Panc1 (cell line): ENCODE measurements at places on chromosomes 1 and 21.

DNA sequence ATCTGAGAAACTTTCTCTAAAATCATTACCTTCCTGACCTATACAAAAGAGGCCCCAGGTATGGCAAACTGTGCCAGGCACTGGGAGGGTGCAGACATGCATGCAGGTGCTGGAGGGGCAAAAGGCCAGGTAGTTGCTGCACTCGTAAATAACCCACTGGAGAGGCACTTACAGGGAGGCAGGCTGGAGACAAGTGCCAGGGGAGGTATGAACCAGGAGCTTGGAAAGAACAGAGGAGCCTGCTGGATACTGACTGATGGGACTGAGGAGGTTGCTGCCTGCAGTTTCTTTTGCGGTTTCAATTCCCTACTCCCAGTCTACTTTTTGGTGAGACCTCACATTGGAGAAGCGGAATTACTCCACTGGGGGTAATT is 113.9 kb downstream of the DSCAM start:
- DNase-seq = no peak

DNA sequence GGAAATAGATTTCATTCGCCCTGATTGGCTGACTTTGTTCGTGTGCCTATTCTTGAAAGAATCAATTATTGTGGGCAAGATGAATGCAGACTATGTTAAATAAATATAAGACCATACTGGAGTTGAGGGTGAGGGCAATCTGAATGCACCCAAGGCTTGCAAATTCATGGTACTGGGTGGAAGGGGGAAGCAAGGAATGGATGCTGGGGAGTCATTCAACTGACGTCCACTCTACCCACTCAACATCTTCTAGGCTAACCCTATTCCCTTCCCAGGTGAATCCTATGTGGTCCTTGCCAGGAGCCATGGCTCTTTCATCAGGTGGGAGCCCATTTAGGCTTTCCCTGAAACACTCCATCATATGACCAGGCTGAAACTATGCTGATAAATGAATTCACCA is 5.7 kb upstream of the CYP4B1 start:
- no peak for DNase-seq

GRCh38 chr21:16534408-16535101 is 804.8 kb downstream of the USP25 start:
- DNase-seq = no peak

- no peak for DNase-seq
These were observed 1.8 kb downstream of the OTUD7B start for GRCh38 chr1:150008699-150009098.

GRCh38 chr21:45831991-45832740 is 149.4 kb upstream of the COL6A1 start:
- DNase-seq = no peak

- DNase-seq = no peak
These were observed 371 bp downstream of the SZRD1 start for GRCh38 chr1:16367258-16367967.

- no peak for DNase-seq
These were observed 22.4 kb downstream of the DYRK3 start for GRCh38 chr1:206657751-206658150.

GRCh38 chr1:166884040-166884642 is 8.1 kb upstream of the TADA1 start:
- DNase-seq = no peak

GRCh38 chr1:201539561-201540431 is 869 bp downstream of the NAV1 start:
- no peak for DNase-seq

- no peak for DNase-seq
These were observed at the start of gene CR2 for GRCh38 chr1:207454046-207454964. Gene CR2, plus strand, starts transcription at chr1:207454328. Its CDS starts 91 bp downstream, at chr1:207454419.

GRCh38 chr1:165431079-165431478 is 13.8 kb downstream of the RXRG start:
- no peak for DNase-seq

DNA sequence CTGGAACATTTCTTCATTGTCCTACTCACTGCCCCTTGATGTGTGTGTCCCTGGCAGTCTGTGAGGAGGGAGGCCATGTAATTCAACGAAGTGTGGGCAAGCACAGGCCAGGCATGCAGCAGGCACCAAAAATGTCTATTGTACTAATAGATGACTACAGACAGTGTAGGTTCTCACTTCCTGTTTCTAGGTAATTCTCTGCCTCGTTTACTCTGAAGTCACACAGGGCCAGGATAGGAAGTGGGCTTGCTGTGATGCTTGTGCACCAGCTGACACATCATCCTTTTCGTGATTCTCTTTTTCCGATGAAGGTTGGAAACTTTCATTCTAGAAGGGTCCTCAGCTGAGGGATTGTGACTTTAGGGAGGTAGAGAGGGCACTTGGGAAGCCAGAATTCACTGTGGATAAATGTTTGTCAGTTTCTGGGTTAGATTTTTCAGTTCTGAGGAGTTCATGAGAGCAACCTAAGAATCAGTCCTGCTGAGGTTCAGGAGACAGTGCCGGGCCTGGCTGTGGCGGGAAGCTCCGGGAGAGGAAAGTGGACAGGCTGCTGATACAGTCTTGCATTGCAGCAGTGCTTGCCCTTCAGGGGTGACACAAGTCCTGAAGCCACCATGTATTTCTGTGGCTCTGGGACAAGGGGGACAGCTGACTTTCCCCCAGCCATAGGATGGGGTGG is 4.3 kb upstream of the CSF1 start:
- DNase-seq = no peak

- DNase-seq = no peak
These were observed 10.3 kb downstream of the HIVEP3 start for GRCh38 chr1:41908288-41908895.

DNA sequence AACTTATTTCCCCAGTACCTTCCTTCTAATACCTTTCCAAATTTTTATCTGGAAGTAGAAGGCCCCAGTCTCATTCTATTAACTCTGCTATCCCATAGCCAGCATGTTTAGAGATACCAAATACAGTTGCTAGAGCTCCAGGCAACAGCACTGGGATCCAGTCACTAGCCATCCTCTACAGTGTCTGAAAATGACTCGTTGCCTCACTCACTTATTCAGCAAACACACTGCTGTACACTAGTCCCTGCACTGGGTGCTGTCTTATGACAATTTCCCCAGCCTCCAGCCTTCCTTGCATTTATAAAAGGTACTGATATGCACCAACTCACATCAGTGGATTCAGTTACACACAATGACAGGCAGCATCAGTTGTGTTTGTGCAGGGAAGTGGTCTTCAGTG is 179.0 kb downstream of the DSCAM start:
- DNase-seq = no peak

DNA sequence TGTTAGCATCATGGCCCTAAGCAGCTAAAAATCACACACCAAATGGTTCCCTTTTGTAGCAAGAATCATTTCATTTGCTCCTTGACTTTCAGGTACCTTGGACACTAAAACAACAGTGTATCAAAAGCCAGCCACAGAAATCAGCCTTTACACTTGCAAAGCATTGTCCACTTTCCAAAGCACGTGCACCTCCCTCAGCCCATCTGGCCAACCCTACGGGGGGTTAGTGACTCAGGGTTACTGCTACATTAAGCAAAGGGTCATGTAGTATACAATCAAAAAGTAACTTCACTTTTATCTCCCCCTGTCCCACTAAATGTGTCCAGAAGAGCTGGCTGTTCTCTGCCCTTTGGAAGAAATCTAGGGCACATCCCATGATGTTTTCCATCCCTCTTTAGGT is 149.7 kb downstream of the HIVEP3 start:
- no peak for DNase-seq

- DNase-seq = no peak
These were observed 40.1 kb downstream of the PIK3C2B start for GRCh38 chr1:204454476-204454875.
